ENCODE measurements at places on chromosomes 1 and 21.

DNA sequence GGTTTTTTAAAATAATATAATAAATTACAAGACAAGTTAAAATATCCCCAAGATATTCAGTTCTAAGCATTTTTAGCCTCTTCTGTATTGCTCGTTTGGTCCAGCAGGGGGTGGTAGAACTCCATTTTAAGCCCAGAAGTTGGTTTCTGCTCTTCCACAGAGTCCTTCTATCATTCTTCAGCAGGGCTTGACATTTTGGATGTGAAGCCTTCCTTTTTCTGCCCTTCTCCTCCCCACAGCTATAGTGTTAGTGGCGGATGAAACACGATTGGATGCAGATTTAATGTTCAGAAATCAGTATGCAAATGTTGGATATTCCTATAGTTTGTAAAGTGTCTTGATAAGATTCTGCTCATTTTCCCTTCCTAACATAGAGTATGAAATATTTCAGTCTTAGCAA is 1.4 kb downstream of the NCAM2 start:
- peak; percentile 83 for DNase-seq

DNA sequence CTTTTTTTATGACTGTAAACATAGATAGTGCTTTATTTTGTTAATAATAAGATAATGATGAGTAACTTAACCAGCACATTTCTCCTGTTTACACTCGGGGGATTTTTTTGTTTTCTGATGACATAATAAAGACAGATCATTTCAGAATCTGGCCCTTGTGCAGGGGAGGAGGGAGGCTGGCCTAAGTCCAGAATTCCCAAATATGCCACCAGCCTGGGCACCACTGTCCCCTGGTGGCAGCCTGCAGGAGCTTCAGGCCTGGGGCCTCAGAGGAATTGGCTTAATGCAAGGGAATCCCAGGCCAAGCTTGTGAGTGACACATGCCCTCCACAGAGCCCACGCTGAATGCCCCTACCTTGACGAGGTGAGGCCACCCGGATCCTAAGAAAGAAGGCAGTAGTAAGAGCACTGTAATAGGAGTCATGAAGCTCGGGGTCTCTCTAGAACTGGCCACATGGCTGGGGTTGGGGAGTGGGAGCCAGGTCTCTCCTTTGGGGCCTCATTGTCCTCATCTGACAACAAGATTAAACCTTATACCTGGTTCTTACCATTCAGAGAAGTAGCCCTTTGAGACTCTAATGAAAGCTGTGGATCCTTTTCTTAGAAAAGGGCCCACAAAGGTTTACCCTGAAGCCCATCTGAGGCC is 24.1 kb downstream of the ETNK2 start:
- DNase-seq: peak; percentile 77

DNA sequence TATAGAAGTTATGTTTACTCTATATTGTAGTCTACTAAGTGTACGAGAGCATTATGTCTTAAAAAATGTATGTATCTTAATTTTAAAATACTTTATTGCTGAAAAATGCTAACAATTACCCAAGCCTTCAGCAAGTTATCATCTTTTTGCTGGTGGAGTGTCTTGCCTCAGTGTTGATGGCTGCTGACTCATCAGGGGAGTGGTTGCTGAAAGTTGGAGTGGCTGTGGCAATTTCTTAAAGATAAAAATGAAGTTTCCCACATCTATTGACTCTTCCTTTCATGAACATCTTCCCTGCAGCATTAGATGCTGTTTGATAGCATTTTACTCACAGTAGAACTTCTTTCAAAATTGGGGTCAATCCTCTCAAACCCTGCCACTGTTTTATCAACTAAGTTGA is 95.8 kb downstream of the CDC7 start:
- no peak for DNase-seq

DNA sequence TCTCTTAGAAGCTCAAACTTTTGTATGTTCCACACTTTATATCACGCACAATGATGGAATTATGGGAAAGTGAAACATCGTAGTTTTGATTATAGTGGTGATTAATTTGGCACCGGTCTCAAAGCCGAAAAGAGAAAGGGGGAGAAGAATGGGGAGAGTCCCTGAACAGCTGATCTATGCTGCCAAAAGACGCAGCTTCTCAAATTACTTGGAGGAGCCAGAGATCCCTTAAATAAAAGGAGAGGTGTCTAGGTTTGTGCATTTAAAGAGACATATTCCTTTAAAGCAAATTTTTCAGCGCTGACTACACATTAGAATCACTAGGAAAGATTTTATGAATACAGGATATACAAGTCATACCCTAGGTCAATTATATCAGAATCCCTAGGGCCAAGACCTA is 599.6 kb upstream of the ADAMTS5 start:
- DNase-seq: no peak

DNA sequence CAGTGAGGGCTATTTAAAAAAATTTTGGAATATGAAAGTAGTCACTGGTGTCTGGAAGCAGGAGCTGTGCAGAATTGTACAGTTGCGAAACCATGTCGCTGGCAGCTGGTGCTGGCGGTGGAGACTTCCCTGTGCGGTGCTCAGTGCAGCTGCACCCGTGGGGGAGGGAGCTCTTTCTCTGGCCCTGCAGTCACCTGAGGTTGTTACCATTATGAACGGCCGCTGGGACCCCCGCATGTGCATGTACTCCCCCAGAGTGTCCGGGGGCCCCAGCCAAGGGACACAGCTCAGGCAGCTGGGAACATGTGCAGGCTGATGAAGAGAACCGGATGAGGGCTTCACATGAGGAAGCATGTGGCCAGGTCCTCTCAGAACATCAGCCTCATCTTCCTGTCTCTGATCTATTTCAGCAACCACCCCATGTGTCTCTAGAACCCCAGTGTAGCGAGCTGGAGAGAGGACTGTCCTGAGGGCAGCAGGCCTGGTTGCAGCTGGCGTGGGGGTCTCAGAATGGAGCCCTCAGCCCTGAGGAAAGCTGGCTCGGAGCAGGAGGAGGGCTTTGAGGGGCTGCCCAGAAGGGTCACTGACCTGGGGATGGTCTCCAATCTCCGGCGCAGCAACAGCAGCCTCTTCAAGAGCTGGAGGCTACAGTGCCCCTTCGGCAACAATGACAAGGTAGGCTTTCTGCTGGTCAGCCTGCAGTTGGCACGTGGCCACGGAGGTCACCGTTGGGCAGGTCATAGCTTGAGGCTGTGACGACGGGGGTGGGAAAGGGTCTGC is at the start of gene TRPM2:
Gene TRPM2, plus strand, starts transcription at position 431 of the 780 bp plus-strand sequence. Its CDS starts 80 bp downstream, at position 511.
- peak; percentile 71 for DNase-seq

- DNase-seq: no peak
Observed at GRCh38 chr1:86939406-86939805, 25.0 kb downstream of the HS2ST1 start.

DNA sequence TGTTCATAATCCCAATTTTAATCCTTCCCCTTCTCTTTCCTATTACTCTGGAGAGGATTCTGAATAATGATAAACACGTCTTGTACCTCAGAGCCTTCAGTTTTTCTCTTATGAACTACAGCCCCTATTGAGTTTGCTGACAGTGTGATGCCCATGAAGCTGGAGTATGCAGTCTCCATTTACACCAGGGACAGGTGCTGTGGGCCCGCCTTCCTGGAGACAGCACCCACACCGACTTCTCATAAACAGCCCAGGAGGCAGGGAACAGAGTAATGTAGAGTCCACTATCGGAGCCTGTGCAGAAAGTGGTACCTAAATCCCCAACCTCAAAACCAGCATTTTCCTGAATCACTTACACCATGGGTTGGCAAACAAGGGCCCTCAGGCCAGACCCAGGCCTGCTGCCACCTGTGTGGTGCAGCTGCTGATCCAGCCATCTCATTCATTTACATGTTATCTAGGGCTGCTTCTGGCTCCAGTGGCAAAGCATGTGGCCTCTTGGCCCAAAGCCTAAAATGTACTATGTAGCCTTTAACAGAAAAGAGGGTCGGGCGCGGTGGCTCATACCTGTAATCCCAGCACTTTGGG is 95.1 kb upstream of the KRTAP19-8 start:
- no peak for DNase-seq

- DNase-seq: no peak
Observed at GRCh38 chr1:28506907-28507246, 1.0 kb downstream of the RCC1 start.

DNA sequence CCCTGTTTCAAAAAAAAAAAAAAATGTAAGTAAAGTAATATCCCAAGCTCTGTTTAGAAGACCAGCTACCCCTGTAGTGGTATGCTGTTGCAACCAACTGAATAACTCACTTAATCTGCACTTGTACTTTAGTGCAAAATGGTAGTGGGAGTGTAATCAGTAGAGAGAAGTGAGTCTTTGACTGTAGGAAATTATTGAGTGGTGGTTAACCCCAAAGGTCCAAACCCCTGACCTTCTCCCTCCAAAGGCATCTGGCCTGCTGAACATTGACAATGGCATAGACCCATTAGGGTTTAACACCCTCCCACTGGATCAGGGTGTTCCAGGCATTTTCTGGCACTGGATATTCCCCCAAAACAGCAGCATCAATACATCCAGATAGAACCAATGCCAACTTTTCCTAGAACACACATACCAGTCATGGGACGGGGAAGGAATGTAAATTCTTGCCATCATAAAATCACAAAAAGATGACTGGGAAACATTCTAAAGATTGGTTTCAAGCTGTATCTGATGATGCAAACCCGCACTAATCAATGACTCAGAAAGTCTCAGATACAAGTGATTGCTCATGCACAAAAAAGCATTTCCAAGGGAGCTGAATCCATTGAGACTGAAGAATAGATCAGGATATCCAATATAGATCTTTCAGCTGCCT is 110.3 kb downstream of the MRPL39 start:
- no peak for DNase-seq

DNA sequence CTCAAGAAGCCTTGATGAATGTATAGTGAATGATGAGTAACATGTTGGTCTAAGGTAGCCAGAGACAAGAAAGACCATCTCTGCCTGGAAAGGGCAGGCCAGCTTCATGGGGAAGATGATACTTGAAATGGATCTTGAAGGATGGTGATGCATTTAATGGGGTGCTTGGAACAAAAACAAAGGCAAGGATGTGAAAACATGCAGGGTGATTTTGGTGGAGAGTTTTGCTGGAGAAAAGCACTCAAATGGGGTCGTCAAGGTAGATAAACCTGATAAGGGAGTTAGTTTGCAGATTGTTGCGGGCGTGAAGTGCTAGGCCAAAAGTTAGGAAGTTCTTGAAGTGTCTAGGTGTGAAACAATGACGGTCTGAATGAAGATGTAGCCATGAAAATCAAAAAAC is 205.4 kb downstream of the HLX start:
- DNase-seq: no peak

DNA sequence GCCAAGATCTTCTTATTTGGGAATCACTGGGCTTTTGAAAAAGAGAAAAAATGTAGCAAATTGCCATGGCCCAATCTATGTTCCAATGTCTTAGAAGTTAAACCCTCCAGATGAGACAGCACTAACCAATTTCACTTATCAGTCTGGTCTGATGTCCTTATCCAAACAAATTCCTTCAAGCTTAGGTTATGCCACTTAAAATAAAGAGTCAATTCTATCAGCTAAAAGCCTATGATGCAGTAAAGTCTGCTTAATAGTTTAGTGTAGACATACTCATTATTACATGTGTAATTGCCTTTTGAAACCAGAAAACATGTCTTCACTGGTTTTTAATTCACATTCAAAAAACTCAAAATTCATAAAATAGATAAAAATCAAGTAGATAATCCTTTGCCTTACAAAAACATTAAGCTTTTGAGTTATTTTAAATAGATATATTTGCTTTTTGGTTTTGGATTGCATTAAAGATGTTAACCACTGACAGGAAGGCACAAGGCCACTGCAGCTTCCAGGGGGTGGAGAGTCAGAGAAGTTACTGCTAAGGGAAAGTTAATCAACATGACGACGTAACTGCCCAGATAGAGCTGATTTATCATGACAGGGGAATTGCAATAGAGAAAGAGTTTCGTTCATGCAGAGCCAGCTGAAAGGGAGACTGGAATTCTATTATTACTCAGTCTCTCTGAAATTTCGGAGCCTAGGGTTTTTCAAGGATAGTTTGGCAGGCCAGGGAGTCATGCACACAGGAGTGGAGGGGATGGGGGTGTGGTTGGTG is 106.1 kb downstream of the MAP3K21 start:
- DNase-seq: no peak

- no peak for DNase-seq
Observed at GRCh38 chr1:7550981-7551380, 220.1 kb upstream of the VAMP3 start.
